ENCODE measurements at places on chromosomes 4 and X.

DNA sequence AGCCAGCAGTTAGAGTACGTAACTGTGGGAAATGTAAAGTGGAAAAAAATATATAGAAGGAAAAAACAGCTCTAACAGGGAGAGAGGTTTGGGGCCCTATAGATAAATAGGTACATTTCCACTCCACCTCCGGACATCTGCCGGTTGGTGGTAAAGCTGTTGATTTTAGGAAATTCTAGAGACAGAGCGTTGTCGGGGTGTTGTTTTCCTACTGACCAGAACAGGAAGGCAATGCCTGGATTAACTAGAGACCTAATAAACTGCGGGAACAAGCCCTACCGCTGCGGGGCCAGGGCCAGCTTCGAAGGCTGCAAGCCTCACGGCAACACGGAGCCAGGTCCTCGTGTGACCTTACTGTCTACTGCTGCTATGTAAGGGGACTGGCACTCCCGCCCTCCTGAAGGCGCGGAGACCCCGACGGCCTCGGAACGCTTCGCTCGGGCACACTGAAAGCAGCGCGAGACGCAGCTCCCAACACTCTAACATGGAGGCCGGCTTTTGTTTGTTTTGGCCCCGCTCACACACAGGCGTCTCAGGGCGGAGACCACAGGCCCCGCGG is 702 bp upstream of the CDKN2AIP start:
- no peak for DNase-seq

GRCh38 chr4:13523105-13523477 is 21.2 kb downstream of the NKX3-2 start:
- DNase-seq: no peak

DNA sequence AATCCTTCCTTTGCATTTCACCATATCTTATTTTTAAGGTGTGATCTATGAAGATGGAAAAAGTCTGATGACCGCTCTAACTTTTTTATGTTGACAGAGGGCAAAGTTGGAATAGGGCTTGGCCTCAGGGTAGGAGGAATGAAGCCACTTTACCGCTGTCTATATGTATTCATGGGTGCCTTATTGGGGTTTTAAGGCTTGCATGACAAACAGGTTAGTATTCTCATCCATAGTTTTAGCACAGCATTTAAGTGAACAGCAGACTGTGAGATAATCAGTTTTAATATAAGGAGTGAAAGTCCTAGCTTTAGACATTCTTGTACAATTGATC is 81.7 kb upstream of the BMP2K start:
- DNase-seq: no peak

DNA sequence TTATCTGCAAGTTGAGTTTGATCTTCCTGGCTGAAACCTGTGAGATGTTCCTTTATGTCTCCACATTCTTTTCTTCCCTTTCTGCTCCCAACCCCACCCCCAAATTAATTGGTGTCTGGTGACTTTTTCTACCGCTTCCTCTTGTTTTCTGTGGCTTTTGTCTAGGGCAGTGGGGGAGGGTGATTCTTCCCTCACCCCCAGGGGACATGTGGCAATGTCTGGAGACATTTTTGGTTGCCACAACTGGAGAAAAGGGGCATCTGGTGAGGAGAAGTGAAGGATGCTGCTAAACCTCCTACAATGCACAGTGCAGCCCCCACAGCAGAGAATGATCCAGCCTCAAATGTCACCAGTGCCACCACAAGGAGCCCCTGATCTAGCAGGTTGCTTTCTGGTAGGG is 152.9 kb downstream of the NHS start:
- no peak for DNase-seq

DNA sequence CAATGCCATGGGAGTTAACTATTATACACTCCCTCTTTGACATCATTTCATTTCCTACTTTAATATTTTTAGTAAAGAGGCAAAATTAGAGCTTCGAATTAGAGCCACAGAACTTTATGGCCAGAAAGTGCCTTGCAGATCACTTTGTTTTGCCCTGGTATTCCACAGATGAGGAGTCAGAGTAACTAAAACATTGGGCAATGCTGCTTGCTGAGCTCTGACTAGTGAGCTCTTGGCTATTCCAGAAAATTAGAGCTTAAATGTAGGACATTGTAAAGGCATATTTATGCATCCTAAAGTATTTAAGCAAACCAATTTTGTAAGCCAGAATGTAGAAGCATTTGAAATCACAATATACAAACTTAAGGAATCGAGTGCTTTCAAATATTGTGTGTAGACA is 6.3 kb upstream of the ZNF827 start:
- DNase-seq: no peak

DNA sequence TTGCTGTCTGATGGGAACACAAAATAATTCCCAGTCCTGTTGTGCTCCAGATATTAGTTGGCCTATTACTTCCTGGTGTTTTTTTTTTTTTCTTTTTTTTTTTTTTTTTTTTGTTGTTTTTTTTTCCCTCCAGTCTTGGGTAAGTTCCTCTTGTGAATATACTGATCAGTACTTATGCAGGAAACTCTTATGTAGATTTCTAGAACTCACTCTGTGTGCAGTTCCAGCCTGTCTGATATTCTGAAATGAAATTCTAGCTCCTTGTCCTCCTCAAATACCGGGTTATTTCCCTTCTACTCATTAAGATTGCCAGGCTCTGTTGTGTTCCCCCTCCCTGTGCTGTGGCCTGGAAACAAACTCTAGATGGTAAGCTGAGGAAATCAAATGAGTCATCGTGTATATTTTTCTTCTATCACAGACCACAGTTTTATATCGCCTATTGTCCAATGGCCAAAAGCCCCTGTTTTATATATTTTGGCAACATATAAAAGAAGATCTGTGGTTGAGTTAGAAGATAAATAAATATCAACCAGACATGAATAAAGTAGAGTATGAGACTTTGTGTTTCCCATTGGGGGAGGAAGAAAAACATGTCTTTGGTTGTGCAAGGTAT is 124.3 kb upstream of the UGT8 start:
- no peak for DNase-seq

DNA sequence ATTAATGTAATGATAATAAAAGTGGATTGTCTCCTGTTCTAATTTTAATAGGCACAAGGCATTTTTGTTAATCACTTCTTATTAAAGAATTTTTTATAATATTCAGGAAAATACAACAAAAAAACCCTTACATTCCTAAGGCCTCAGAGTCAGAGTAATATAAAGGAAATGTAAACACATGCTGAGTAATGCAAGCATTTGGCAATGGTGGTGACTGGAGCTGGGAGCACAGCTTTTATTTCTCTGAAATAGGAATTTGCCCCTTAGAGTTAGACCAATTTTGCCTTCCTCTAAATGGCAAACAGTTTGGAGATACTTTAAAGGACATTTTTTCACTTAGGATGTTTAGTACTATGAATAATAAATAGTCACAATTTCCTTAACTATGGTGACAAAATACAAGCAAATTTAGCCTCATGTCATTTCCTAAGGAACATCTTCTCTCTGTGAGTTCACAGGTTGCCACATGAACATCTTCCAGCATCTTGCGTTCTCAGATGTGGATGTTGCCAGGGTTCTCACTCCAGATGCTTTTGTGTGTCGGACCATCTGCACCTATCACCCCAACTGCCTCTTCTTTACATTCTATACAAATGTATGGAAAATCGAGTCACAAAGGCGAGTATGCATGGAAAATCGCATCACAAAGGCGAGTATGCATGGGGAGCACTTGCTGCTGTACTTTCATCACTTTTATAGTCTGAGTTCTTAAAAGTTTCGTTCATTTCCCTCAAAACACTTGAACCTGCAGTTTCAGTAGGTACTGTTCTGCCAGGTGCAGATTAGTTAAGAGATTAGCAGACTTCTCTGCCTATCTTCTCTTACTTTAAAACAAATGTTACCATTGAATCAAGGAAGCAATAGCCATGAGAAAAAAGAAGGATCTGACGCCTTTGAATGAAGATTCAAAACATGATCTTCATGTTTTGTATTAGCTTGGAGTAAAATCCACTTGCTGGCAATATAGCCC is 15.9 kb upstream of the F11 start:
- DNase-seq: no peak

DNA sequence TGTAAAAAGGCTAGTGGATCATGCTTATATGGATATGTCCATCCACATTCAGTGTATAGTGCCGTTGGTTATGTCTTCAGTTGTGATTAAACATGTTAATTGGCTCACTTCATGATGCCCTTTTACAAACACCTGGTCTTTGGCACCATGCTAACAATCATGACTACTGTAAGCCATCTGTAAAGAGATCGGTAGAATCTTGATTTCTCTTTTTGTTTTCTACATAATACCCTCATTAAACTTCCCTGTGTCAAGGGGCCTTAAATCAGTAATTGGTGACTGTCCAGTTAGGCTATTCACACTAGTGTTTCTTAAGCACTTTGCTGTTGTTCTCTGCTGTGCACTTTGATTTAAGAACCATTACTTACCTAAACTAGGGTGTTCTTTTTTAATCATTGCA is 475.2 kb downstream of the RPA4 start:
- no peak for DNase-seq

DNA sequence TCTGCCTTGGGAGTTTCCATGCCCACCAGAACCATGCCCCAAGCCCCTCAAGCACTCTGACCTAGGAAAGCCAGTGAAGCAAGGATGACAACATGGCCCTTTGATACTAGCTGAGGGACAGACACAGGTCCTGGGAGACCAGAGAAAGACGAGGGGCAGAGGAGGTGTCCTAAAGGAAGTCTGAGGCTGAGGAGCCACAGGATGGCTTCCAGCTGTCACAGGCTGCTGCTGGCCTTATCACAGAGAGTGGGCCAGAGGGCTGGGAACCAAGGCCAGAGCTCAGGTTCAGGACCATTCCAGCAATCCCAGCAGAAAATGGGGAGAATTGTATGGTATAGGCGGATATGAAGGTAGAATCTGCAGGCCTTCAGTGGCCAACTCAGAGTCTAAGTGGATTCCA is 31.7 kb upstream of the MSANTD1 start:
- no peak for DNase-seq

- DNase-seq: no peak
Measured at GRCh38 chrX:111874241-111874640, 1.7 kb upstream of the TRPC5OS start.

- peak; percentile 68 for DNase-seq
Measured at GRCh38 chr4:82865592-82865991, 25.4 kb downstream of the SEC31A start.
